Cardiac muscle cell (in vitro differentiated cells and primary cell): ENCODE measurements at places on chromosomes 6 and 20. TPM values are rescaled to one million over a fixed set of nuclear protein-coding genes. Genes with fewer than 3 reads are reported as not detected.

Gene LY6G6C
- total RNA-seq, result not detected in 2 replicates

Gene RIN2
- total RNA-seq, result 33.8 and 42.4 TPM in 2 replicates

Gene KCNQ5
- total RNA-seq, result 28.9 and 45.4 TPM in 2 replicates

Gene FAM209B
- not detected in 2 replicates for total RNA-seq

Gene RREB1
- total RNA-seq, result 30.5 and 55.3 TPM in 2 replicates

Gene EYA2
- total RNA-seq, result 0.07 and 0.30 TPM in 2 replicates

Gene SLC17A3
- total RNA-seq, result not detected in 2 replicates

Gene GRM1
- 0.42 and 0.54 TPM in 2 replicates for total RNA-seq

Gene SPINT4
- not detected in 2 replicates for total RNA-seq

Gene RPP21
- total RNA-seq, result 47.4 and 84.5 TPM in 2 replicates

Gene SIRPG
- not detected in 2 replicates for total RNA-seq

Gene WFDC2
- total RNA-seq, result 0.95 and 3.0 TPM in 2 replicates

Gene C4A
- 2.1 and 2.2 TPM in 2 replicates for total RNA-seq

Gene ULBP1
- total RNA-seq, result 0.04 TPM in 1 of 2 replicates, not detected in the other

Gene NKAIN2
- not detected in 2 replicates for total RNA-seq

Gene MEP1A
- total RNA-seq, result not detected in 2 replicates

Gene TTK
- 4.5 and 45.2 TPM in 2 replicates for total RNA-seq

Gene XKR7
- total RNA-seq, result 0.03 and 0.04 TPM in 2 replicates

Gene ZNF165
- total RNA-seq, result 0.95 and 1.6 TPM in 2 replicates

Gene C20orf141
- not detected in 2 replicates for total RNA-seq

Gene PSMB1
- 162 and 300 TPM in 2 replicates for total RNA-seq

Gene SEMG1
- not detected in 2 replicates for total RNA-seq

Gene TRAPPC3L
- not detected in 2 replicates for total RNA-seq

Gene TPX2
- 15.2 and 120 TPM in 2 replicates for total RNA-seq

Gene GJA1
- total RNA-seq, result 6.5 and 6.8 TPM in 2 replicates

Gene ZBTB2
- 7.7 and 9.9 TPM in 2 replicates for total RNA-seq

Gene PROKR2
- total RNA-seq, result not detected in 2 replicates

Gene KCNG1
- total RNA-seq, result 72.0 and 129 TPM in 2 replicates

Gene VGLL2
- total RNA-seq, result not detected in 2 replicates

Gene TSBP1
- not detected in 2 replicates for total RNA-seq

Gene FUT9
- not detected in 2 replicates for total RNA-seq

Gene MLIP
- total RNA-seq, result 60.5 and 65.4 TPM in 2 replicates

Gene CASP8AP2
- 6.5 and 8.9 TPM in 2 replicates for total RNA-seq

Gene ALDH5A1
- total RNA-seq, result 15.0 and 16.1 TPM in 2 replicates

Gene DEF6
- total RNA-seq, result 3.0 and 9.2 TPM in 2 replicates

Gene NRSN1
- not detected in 2 replicates for total RNA-seq

Gene EEF1A2
- 1,016 and 1,067 TPM in 2 replicates for total RNA-seq

Gene DDX27
- total RNA-seq, result 19.4 and 25.3 TPM in 2 replicates

Gene CRISP1
- not detected in 2 replicates for total RNA-seq

Gene CHMP4B
- 106 and 110 TPM in 2 replicates for total RNA-seq

Gene ANKRD60
- total RNA-seq, result not detected in 2 replicates

Gene ENTPD6
- 107 and 110 TPM in 2 replicates for total RNA-seq

Gene OGFR
- 64.4 and 83.1 TPM in 2 replicates for total RNA-seq

Gene MCCD1
- not detected in 2 replicates for total RNA-seq

Gene SPATA25
- total RNA-seq, result 35.9 and 42.8 TPM in 2 replicates

Gene RIPPLY2
- 0.35 and 0.45 TPM in 2 replicates for total RNA-seq
